ENCODE measurements at places on chromosomes 2 and 18.

DNA sequence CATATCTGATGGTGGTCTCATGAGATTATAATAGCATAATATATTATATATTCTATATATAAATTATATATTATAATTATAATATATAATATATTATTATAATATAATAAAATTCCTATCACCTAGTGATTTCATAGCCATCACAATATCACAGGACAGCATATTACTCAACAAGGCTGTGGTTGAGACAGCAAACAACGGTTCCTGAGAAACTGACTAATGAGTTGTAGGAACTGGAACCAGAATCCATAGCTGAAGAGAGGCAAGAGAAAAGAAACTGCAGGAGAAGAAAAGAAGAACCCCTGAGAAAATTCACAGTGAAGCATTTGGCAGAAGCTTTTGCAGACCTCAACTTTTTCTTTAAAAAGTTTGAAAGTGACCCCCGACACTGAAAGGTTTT, 84.0 kb downstream of the BCL2L11 start:
- DNase-seq = no peak

- DNase-seq = no peak
Measured at GRCh38 chr2:47420214-47420613, 17.3 kb downstream of the MSH2 start.

GRCh38 chr2:111119822-111120252, 877 bp upstream of the BCL2L11 start:
- DNase-seq = peak; percentile 52

DNA sequence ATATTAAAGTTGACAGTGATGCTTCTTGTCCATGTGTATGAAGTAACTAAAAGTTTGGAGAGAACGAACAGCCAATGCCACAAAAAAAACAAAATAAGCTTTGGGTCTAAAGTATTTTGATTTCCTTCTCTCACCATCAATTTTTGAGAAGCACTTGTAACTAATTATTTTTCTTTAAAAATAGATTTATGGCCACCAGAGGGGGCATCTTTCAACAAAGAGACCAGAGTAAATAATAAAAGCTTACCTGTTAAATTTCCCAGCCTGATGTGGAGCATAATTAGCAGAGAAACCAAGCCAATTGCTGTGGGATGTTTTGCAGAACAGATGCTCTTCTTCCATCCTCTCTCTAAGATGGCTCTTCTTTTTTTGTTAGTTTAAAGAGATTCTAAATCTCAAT, 29.0 kb downstream of the LINC00305 start:
- DNase-seq = peak; percentile 7

- DNase-seq = no peak
Measured at GRCh38 chr18:65477455-65477854, 273.4 kb upstream of the CDH7 start.

GRCh38 chr2:115491186-115491793, 1048.8 kb downstream of the DPP10 start:
- no peak for DNase-seq

- no peak for DNase-seq
Measured at GRCh38 chr18:27995770-27996502, 181.0 kb downstream of the CDH2 start.

DNA sequence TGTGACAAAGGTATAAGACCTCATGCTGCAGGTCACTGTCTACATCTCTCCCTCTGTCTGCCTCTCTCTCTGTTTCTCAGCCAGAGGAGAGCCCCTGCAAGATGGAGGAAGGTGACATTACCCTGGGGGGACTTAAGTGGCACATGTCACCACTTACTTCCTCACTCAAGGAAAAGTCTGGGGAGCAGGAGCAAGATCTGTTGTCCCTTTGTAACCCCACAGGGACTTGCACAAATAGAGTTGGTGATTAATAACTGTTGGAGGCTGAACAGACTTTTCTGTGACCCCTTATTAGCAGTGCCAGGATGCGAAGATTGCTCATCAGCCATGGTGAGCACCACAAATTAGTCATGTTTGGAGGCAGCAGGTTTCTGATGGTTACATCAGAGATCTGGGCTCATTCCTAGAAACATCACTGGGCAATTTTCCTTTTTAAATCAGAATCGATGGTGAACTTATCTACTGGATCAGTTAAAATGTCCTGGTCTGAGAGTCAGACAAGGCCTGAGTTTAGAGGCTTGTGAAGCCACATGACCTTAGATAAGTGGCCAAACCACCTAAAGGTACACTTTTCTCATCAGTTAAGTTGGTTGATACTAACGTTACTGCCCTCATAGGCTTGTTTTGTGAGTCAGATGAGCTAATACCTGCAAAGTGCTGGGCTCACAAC, 81.2 kb upstream of the LTBP1 start:
- DNase-seq = peak; percentile 9

DNA sequence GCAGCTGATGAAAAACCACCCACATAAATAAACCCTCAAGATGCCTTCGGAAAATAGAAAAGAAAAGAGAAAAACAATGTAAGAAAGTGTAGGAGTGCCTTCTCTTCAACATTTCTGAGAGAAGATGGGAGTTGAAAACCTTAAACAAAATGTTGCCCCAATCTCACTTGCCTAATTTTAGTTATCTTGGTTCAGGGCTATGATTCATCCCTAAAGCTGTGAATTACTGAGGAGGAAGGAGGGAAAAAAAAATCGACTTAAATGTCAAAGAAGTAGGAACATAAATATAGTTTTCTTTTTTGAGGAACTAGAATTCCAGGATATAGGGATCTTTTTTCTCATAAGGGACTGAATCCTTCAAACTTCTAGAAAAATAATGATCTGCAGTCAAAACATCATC, 360.3 kb downstream of the TGIF1 start:
- no peak for DNase-seq

- DNase-seq = no peak
Measured at GRCh38 chr2:63767307-63767706, 74.4 kb upstream of the UGP2 start.

DNA sequence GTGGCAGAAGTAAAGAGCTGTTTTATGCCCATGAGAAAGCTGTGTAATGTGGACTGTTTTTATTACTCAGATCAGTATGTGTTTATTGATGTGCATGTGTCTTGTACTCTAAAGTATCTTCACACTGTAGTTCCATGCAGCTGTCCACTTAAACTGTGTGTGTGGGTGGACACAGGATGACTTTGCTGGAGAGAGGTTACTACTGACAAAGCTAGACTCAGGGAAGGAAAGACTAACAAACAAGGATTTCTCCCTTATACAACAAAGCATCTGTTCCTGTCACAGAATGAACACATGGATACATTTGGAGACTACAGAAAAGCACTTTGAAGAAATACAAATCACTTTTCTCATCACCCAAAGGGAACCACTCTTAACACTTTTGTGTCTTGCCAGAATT, 10.0 kb downstream of the FHOD3 start:
- DNase-seq = no peak

- no peak for DNase-seq
Measured at GRCh38 chr18:59345556-59345955, 13.5 kb downstream of the LMAN1 start.

DNA sequence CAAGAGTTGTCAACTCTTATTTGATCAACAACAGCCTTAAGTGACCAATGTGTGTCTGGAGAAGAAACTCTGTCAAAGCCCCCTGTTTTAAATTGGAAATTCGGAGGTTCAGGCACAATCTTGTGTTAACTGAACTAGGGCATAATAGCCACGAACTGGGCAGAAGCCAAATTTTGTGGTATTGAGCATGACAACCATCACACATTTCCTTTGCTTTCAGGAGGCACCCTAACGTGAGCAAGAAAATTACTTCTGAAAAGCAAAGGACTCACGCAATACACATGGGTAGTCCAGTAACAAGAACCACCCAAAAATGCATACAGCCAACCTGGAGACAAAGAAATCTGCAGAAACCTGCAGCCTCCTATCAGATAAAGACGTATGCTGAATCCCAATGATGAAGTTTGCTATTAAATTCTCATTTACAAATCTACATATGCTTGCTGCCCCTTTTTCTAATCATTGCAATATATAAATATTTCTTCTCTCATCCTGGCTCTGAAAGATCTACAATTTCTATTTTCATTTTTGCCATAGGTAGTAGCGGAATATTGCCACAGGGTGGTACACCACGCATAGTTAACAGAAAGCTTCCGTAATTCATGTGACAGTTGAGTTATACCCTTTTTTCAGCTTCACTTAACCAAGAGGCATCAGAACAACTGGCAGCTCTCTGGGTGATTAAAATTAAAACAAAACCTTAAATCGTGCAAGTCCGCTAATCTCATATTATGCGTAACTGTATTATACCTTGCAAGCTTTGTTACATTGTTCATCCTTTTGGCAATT, 495.8 kb downstream of the NRXN1 start:
- peak; percentile 50 for DNase-seq

Measured in NB4 (cell line).